ENCODE measurements at places on chromosomes 12 and 14. TPM values are rescaled to one million over a fixed set of nuclear protein-coding genes. Genes with fewer than 3 reads are reported as not detected.

TCL1B gene
- not detected for total RNA-seq

SLC10A1 gene
- not detected for total RNA-seq

- DNase-seq: no peak
Measured at GRCh38 chr14:31257244-31257553, 49.6 kb upstream of the HECTD1 start.

PABPN1 gene
- 139 TPM for total RNA-seq

NGB gene
- total RNA-seq: not detected

DNA sequence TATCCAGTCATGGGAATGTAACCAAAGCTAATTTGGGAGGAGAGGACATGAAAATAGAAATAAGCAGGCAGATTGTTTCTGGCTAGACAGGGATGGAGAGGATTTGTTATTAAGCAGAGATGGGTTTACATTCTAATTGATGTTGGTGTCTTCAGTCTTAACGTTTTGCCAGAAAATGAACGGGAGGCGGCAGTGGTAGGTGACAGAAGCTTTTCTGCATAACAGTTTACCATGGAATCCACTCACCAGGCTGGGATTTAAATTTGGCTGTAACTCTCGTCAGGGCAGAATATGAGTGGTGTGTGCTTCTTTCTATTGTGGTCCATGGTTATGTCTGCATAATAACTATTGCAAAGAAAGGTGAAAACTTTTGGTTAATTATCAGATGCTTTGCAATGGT, 50.2 kb upstream of the OTX2 start:
- no peak for DNase-seq

DNA sequence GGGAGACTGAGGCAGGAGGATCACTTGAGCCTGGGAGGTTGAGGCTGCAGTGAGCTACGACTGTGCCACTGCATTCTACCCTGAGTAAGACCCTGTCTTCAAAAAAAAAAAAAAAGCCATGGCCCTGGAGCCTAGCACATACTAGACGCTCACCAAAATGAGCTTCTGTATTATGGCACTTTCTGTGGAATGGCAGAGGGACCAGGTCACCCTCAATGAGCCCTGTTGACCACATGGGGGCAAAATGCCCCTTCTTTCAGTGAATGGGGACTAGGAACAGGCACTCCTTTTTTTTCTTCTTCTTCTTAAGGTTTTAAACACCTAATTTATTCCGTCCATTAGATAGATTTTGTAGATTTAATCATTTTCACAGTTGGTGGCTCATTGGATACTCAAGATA, 50.5 kb downstream of the FAM222A start:
- DNase-seq: no peak

DNA sequence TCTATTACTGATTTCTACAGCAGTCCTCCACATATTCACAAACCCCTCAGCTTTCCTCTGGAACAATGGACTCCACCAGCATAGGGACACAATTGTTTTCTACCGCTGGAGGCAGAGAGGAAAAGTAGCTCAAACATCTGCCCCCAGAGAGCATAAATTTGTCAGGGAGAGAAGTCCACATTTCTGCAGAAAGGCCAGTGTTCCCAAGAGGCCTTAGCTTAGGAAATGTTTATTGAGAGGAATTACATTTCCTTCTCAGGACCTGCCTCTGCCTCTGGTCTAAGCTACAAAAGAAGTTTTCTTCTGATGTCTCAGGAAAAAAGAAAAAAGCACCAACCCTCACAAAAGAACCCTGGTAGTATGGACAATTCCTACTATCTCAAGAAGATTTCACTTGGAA, 217.8 kb upstream of the BMP4 start:
- DNase-seq: no peak

- DNase-seq: no peak
Measured at GRCh38 chr14:64944861-64945260, 2.3 kb upstream of the GPX2 start.

MUCL1 gene
- total RNA-seq: not detected

DNA sequence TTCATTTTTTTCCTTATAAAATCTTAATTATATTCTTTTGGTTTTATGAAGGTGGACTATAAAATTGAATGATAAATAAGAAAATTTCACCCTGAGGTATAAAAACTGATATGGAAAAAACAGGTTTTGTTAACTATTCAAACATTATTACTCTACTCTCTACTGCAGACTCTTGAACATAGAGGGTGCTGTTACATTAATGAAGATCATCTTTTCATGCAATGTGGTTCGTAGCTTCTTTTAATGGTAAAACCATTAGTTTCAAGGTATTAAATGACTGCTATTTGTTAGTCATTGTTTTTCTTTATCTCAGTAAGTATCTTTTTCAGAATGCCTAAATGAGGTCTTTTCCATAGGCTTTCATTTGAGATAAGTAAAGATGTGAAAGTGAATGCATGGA, 510.4 kb downstream of the SLC16A7 start:
- no peak for DNase-seq

PELI2 gene
- total RNA-seq: 22.8 TPM

DNA sequence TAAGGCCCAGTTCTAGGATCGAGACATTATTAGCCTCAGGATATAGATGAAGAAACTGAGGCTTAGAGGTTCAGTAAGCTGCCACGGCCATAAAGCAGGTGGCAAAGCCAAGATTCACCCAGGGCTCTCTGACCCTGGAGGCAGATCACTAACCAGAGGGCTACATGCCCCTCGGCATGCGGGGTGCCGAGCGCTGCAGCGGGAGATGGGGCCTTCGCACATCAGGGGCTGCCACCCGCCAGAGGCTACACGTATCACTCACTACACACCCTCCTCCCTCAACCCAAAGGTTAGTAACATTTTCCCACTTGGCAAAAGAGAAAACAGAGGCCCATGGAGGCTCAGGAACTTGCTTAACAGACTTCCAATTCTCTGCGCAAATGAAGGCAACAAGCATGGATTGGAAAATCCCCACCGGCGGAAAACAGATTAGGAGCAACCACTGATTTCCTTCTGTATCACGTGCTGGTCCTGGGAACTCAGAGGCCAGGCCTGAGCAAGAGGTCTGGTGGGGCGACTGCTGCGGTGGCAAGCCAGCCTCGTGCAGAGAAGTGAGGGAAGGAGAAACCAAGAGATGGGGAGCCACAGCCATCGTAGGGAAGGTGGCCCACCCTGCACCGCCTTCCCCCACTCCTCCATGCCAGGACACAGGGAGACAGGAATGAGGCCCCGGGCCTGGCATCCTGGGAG, 6.0 kb downstream of the CCDC85C start:
- no peak for DNase-seq

SERPINA1 gene
- 17.8 TPM for total RNA-seq

- DNase-seq: no peak
Measured at GRCh38 chr12:52501490-52501889, 8.4 kb upstream of the KRT6A start.

DNA sequence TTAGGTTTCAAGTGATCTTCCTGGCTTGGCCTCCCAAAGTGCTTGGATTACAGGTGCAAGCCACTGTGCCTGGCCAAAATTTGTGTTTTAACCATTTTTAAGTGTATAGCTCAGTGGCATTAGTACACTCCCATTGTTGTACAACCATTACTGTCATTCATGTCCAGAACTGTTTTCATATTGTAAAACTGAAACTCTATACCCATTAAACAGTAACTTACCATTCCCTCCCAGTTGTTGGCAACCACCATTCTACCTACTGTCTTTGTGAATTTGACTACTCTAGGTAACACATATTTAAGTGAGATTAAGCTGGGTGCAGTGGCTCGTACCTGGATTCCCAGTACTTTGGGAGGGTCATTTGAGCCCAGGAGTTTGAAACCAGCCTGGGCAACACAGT, 67.3 kb upstream of the KCNH3 start:
- DNase-seq: no peak

DNA sequence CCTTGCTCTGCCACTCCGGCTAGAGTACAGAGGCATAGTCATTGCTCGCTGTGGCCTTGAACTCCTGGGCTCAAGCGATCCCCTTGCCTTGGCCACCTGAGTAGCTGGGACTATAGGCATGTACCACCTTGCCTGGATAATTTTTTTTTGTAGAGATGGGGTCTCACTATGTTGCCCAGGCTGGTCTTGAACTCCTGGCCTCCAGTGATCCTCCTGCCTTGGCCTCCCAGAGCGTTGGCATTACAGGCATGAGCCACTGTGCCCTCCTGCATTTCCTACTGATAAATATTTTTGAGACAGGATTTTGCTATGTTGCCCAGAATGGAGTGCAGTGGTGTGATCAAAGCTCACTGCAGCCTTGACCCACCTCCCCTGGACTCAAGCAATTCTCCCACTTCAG, 9.4 kb downstream of the EMG1 start:
- no peak for DNase-seq

- no peak for DNase-seq
Measured at GRCh38 chr12:61098031-61098580, 1162.1 kb upstream of the USP15 start.

- DNase-seq: no peak
Measured at GRCh38 chr12:71958993-71959578, 20.4 kb downstream of the TPH2 start.

GRCh38 chr14:61132894-61133293, 148.2 kb downstream of the TMEM30B start:
- no peak for DNase-seq

GNPTAB gene
- 43.3 TPM for total RNA-seq

DNA sequence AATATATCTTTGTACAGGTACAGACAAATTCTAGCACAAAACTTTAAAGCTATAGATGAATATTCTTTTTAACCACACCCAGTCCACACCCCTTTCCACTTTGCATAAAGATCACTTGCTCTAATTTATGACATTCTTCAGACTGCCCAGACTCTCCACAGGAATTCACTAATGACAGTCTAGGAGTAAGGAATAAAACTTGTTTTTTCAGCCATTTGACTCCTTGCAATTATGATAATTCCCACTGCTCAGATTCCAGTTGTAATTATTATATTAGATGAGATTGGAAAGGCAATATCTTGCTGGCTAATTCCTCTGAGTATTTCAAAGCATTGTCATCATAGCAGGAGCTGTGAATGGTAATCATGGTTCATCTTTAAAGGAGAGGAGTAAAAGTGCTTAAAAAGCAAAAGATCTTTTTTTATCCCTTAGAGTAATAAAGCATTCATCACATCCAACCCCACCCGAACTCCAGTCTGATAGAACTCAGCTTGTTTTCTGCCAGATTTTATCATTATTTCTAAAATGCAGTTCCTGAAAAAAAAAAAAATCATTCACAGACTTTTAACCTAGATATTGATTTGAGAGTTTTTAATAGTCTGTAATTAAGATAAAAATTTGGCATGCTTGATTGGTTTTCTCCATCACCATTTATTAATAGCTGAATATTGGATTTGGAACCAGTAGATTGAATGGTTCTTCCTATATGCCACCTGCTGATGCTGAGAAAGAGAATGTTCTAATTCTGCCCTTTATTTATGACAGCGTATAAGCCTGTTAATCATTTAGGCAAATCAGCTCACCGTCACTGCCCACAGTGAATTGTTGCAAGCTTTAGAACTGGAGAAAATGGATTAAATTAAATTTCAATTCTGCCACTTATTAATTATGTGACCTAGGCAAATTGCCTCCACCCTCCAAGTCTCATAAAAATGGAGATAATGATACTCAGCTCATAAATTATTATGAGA, 93.9 kb upstream of the RASSF8 start:
- no peak for DNase-seq

- DNase-seq: no peak
Measured at GRCh38 chr14:63276492-63277342, 42.0 kb downstream of the GPHB5 start.

LRRIQ1 gene
- total RNA-seq: 0.99 TPM

DNA sequence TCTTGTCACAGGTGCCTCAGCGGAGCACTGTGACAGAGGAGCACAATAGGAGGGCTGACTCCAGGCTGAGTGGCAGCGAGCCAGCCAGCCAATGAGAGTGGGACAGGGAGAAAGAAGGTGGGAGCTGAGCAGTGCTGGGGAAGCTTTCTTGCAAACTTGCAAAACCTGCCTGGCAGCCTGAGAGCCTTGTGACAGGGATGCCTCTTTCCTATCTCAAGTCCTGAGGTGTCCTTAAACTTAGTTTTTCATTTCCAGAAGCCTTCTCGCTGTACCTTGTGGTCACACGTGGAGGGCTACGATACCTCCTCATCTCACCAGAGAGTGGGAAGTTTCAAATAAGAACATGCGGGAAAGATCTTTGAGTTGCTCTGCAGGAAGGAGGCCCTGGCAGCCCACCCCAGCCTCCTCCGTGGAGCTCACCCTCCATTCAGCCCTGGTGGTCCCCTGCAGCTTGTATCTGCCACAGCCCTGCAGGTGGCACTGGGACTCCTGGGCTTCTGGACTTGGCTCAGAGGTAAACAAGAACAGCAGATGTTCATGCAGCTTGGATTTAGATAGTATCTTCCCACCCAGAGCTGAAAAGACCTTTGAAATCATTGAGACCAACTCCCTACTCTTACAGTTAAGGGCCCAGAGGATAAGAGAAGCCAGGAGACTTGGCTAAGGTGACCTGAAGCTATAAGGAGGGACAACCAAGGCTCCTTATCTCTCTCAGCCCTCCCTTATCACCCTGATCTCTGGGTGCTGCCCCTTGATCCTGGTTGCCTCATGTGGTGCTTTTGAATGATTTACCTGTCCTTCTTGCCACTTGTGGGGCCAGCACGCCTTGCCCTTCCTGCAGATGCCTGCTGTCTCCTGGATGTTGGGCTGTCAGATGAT, 153.5 kb upstream of the MAX start:
- DNase-seq: no peak

GRCh38 chr12:107571492-107571891, 114.1 kb upstream of the PWP1 start:
- DNase-seq: no peak

PRH2 gene
- total RNA-seq: not detected

DNA sequence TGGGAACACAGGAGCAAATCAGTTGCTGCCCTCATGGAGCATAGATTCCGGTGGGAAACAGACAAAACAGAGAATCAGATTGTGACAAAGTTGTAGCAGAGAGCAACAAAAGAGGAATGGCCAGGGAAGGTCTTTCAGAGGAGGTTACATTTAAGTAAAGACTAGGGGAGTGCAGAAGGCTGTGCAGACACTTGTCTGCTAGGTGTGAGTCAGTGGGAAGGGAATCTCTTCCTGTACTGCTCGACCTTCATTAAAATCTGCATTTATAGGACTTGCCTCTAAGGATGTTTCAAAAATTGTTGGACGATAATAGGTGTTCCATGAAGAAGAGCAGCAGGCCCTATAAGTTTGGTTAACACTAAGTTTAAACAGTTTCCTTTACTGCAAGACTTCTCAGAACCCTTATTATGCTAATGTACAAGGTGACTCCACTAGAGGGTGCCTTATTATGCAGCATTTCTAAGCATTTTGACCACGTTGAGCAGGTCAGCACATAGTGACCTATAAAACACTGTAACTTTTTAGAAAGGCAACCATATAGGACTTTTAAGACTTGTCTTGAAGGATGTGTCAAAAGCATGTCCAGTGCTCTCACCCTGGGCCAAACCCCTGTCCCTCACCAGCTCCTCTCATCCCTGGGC, 91.8 kb upstream of the RIC8B start:
- no peak for DNase-seq

Data from aorta (tissue), 5 donors.